Stimulated activated CD8-positive, alpha-beta memory T cell treated with anti-CD3 and anti-CD28 coated beads, Interleukin-4, amount 100 ng/mL, for 1 hour (primary cell): ENCODE measurements at places on chromosomes 7 and 10.

DNA sequence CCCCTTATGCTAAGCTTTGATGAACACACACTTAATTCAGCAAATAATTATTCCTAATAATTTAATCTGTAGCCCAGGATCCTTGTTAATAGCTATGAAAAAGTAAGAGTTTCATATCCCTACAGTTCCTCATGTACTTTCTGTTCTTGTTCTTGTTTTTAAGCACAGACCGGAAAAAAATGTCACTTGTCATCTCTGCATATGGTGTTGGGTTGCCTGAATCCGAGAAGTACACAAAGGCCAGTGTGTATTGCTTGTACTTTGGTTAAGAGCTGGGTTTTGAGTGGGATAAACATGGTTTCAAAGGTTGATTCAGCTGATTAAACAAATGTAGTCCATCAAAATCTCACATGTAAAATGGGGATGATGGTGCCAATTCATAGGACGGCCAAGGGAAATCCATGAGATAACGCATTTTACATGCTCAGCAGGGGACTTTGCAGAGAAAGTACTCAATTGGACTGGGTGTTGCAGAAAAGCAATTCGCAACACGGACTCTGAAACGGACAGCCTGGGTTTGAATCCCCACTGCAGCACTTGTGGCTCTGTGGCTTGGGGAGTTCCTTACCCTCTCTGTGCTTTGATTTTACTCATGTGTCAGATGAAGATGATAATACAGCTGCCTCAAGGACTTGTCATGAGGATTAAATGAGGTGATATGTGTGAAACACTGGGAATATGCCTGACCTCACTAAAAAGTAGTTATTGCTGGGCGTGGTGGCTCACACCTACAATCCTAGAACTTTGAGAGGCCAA is 71.7 kb downstream of the MAP3K8 start:
- no peak for DNase-seq

GRCh38 chr7:3673524-3673923 is 372.5 kb downstream of the SDK1 start:
- no peak for DNase-seq

DNA sequence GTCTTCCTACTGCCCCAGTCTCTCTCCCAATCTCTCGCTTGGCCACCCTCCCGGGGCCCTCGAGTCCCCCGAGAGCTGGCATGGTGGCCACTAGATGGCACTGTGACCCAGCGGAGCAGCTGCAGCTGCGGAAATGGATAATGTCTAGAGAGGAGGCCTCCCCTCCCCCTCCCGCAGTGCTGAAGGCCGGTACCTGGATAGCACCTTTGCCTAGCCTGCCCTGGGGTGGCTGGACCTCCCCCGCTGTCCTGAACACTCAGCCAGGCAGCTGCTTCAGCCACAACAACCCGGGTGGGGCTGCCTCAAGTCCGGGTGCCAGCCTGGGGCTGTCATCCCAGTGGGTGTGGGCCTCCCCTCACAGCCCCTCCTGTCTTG is 65.2 kb downstream of the GOLGA7B start:
- peak; percentile 28 for DNase-seq

- DNase-seq = no peak
These were observed 311.1 kb downstream of the INHBA start for GRCh38 chr7:41391818-41392217.

DNA sequence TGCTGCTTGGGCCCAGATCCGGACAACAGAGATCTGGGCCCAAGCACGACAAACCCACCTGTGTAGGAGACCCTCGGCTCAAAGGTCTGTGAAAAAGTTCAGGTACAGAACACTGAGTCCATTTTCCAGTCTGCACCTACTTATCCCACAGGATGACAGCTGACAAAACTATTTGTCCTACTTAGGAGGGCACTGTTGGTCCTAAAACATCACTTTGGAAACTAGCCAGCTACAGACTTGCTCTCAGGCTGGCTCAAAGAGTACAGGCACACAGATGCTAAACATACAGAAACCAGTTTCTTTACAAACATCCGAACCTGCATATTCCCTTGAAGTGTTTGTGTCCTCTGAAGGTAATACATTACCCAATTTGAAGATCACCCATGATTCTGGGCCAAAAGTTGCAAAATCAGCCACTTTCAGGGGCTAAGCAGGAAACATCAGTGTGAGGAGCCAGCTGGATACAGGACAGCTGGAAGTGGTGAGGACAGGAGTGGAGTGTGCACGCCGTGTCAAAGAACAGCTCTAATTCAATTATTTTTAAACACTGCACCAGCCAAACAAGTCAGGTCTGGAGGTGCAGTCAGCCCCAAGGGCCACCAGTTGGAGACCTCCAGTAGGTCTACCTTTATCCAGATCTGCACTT is 88.5 kb downstream of the NOC3L start:
- DNase-seq = no peak

DNA sequence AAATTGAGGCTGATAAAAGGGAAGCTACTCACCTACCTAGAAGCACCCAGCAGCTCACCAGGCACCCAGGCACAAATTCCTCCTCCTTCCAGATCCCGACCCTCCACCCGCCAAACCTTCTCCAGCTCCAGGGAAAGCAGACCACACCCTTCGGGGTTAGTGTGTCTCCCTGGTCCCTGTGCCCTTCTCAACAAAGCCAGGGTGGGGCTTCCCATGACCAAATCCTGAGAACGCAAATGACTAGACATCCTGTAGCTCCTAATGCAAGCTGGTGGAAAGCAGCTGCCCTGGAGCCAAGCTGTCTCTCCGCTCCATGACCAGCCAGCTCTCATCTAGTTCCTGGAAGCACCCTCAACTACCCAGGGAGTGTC is 4.4 kb downstream of the TBX20 start:
- DNase-seq = no peak

- DNase-seq = no peak
These were observed 43.9 kb upstream of the SRGN start for GRCh38 chr10:69043931-69044531.

GRCh38 chr7:79292834-79293233 is 160.6 kb downstream of the MAGI2 start:
- no peak for DNase-seq

GRCh38 chr7:23431702-23432199 is 38.5 kb downstream of the IGF2BP3 start:
- no peak for DNase-seq

DNA sequence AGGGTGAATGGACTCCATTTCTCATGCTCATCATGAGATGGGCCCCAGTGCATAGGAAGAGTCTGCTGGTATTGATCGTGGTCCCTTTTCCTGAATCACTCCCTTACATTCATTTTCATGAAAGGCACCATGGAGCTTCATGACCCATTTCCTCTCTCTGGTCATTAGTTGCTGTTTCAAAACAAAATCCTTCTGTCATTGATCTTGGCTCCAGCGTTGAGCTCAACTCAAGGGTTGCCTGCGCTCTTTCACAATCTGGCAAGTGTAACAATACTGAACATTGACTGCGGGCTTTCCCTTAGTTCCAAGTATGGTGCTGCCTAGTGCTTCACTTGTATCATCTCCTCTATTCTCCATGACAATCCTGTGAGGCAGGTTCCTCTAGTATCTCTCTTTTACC is 197.6 kb downstream of the TMEM178B start:
- DNase-seq = no peak

DNA sequence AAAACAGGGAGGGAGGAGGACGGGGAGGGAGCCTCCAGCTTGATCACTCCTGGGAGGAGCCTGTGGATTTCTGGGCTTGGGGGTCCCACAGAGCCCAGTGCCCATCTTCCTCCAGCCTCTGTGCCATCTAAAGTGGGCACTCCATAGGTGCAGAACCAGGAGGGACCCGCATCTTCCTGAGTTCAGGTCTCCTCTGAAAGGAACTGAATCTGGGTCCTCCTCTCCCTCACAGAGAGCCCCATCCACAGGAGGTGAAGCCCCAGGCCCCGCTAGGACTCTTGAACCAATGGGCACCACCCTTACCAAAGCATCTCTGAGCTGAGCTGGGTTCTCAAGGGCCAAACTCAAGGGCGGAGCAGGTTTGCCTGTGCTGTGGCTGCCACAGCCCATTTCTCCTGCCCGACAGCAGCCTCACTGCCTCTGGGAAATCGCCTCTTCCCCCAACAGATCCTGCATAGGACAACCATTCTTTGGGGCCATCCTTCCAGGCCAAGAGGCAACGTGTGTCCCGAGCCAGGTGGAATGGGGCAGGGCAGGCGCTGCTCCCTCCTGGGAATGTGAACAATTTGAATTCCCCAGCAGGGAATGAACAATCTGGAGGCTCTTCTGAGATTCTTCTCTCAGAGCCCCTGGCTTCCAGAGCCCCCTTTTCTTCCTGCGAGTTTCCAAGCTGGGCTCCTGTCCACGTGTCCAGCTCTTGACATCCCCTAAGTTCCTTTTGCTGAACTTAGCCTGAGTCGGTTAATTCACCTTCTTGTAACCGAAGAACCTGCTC is 411.0 kb upstream of the FOXK1 start:
- DNase-seq = no peak

DNA sequence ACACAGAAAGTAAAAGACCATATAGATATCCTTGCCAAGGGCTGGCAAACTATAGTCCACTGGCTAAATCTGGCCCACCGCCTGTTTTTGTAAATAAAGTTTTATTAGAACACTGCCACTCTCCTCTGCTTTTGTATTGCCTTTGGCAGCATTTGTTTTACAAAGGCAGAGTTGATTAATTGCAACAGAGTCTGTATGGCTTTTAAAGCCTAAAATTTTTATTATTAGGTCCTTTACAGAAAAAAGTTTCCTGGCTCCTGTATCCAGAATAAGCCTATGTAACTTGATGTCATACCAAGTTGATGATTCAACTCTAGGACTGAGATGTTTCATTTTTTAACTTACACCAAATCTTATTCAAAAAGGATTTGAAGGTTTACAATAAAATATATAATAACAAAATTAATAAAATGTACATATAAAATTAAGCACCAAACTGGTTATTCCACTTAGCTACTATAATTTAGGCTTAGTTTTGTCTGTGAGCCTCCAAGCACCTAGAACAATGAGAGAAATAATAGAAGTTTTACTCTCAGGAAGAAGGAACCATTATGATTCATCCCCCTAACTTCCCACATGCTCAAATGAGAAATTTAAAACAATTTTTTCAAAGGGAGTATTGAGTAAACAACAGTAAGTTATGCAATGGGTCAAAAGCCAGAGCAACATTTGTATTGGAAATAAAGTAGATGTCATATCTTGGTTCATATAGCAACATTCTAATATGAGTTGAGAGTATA is 31.9 kb downstream of the CPED1 start:
- no peak for DNase-seq

DNA sequence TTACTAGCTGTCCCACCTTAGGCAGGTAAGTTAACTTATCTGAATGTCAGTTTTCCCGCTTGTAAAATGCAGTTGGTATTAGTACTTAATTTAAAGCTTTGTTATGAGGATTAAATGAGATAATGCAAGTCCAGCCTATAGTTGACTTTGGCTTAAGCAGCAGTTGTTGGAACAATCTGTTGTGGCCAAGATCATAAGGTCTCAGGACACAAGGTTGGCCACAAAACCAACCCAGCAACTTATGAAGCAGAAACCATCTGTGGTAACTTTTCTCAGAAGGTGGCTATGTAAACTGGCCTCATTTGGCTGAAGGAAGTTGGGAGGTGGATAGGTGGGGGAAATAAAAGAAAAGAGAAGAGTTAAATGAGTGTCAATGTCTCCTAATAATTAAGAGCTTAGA is 29.4 kb downstream of the ENTPD1 start:
- DNase-seq = no peak

DNA sequence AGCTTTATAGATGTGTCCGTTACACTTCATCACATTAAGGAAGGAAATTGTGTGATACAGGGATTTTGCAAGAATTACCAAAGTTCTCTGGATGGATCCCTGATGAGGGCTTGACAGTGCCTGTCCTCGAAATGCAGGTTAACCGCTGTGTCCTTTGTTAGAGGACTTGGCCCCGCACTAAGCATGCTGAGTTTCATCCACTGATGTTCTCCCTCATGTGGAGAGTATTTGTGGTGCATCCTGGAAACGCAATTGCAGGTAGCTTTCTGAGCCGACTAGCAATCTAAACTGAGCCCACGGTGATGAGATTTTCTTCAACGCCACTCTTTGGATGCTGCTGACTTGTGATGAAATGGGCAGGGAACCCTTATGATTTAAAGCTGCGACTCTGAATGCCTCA is 71.9 kb upstream of the STK17A start:
- no peak for DNase-seq

DNA sequence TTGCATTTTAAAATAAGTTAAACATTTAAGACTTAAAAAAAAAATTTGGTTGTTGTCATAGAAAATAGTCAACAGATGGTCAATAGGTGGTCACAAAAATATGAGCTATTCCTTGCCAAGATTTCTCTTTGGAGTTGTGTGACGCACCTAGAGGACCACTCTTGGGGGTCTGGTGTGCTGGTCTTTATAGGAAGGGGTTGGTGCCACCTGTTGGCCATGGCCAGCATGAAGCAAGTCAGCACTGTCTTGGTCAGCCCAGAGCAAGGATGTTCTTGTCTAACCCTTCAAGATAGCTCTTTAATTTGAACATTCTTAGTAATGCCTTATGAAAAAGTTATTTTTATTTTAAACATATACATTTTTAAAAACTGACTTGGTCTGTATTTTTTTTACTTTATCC is 267.9 kb upstream of the CNTNAP2 start:
- DNase-seq = no peak

GRCh38 chr10:70476249-70477035 is 2.1 kb upstream of the PALD1 start:
- DNase-seq = no peak

DNA sequence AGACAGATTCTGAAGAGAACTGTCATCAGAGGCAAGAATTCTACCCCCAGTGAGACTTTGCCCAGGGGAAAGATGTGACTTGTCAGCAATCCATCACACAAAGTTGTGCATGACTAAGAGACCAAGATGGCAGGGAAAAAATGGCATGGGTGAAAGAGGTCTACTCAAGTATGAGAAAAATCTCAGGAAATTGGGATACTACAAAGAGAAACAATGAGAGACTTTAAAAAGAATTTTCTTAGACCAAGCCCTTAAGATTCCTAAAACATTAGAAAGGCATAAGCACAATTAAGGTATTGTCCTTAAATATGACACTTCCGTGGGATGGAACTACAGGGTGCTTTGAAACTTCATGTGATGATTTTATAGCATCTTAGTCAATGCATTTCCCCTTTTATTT is 45.6 kb upstream of the PDE1C start:
- DNase-seq = no peak

- no peak for DNase-seq
These were observed 199.2 kb downstream of the IMMP2L start for GRCh38 chr7:111363099-111363498.

DNA sequence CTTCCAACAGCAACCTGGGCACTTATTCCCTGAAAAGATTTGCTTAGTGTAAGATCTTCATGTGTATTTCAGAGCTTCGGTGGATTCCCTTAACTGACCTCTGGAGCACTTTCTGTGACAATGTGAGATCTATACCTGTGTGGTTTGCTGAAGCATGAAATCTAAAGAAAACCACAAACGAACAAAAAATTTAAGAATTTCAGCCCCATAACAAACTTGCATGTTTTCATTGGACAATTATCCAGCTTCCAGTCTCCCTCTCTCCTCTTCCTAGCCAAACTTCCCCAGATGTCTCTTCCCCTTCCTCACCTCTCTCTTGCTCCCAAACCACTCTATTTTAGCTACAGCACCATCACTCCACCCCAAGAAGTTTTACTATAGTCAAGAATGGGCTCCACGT is 279.9 kb upstream of the SORCS1 start:
- no peak for DNase-seq

- DNase-seq = no peak
These were observed 14.4 kb downstream of the SMURF1 start for GRCh38 chr7:99129536-99129935.
